ENCODE measurements at places on chromosomes 12 and 14.

DNA sequence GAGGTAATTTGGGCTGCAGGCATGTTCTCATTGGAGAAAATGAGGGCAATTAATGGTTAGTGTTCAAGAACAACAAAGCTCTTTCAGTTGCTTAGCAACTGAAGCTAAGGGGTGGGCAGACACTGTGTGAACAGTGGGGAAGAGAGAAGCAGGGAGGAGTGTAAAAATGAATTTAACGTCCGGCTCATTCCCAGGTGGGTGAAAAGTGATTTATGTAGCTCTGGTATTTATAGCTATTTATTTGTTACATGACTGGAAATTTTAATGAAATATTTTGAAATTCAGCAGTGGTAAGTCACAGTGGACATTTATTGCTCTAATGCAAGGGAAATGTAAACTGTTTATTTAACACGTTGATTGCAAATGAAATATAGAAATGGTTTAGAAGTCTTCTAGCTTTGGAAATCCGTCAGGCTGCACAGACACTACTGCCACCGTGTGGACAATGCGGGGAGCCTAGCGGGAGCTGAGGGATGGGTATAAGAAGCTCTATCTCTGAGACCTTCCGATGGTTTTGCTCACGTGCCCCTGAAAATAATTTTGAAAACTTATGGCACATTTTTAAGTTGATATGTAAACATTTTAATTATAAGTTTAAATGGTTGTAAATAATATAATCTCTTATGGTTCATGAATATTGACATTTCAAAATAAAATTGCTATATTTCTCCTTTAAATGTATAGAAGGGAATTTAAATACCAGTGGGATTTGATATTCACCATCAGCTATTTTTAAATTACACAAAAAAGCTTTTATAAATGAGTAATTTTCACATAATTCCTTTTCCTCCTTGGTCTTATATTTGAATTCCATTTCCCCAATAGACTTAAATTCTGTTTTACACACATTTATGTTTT lies 54.4 kb downstream of the E2F7 start:
- DNase-seq, result peak; percentile 85

GRCh38 chr14:102584871-102585869 lies 7.3 kb upstream of the RCOR1 start:
- peak; percentile 86 for DNase-seq

DNA sequence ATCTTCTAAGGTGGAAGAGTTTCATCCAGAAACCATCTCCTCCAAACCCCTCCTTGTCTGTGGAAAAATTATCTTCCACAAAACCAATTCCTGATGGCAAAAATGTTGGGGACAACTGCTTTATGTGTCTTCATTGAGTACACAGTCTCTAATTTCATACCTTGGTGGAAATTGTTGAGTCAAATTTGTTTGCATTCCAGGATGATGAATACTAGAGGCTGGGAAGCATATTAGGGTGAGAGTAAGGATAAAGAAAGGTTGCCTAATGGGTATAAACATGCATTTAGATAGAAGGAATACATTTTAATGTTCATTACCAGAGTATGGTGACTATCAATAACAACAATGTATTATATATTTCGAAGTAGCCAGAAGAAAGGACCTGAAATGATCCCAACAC lies 98.2 kb downstream of the C12orf42 start:
- DNase-seq, result no peak

- DNase-seq, result peak; percentile 88
These were observed 918 bp downstream of the LIN7A start for GRCh38 chr12:80936642-80937390.

DNA sequence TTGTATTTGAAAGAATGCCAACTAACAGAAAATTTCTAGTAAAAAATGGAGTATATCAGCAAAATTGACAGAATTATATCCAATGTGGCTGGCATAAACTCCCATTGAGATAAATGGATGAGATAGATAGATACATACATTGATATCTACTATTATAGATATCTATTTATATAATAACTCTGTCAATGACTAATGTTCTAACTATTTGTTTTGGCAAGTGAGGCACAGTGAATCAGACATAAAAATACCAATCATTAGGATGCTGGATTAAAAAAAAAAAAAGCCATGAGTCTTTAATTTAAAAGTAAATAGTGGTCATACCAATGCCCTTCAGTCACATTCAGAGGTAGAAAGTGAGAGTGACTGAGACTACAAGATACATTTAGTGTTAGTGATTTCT lies 33.7 kb upstream of the GLIPR1 start:
- DNase-seq, result no peak

- no peak for DNase-seq
These were observed 8.4 kb upstream of the EP400 start for GRCh38 chr12:131941116-131941986.

GRCh38 chr14:60647081-60647836 lies 2.0 kb downstream of the SIX1 start:
- DNase-seq, result peak; percentile 66

GRCh38 chr12:70982286-70982685 lies 61.7 kb upstream of the PTPRR start:
- no peak for DNase-seq

GRCh38 chr12:131383741-131384543 lies 326.9 kb upstream of the SFSWAP start:
- DNase-seq, result no peak

GRCh38 chr12:45863332-45863731 lies 127.0 kb downstream of the SCAF11 start:
- no peak for DNase-seq

DNA sequence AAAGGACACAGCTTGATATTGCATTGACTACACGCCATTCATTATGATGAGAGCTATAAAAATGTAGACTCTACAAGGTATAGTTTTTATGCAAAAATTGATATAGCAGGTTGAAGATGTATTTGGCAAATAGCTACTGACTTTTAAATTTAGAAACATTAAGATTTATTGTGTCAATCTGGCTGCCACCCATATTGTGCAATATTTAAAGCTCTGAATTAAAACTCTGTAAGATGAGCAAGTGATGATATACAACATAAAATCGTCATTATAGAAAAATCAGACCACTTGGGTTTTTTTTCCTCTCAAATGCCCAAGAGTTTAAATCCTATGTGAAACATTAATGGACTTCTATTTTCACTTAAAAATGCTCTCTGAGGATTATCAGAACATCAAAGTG lies 36.8 kb upstream of the E2F7 start:
- no peak for DNase-seq

- DNase-seq, result no peak
These were observed 1.2 kb downstream of the ANKRD9 start for GRCh38 chr14:102508410-102508773.

DNA sequence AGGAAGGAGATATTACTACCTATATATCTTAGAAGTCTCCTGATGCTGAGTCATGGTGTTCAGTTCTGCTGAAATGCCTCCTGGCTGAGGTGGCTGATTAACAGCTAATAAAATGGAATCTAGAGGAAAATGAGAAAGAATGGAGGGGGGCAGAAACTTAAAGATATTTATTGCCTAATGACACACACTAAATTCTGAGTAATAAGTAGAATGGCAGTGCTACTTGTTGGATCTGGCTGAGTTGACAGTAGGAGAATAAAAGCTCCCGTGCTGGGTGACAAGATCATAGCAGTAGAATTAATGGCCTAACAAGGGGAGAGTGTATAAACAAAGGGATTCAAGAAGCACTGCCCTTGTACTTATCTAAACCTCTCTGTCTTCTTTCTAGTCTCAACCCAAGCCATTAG lies 137.5 kb downstream of the CNTN1 start:
- no peak for DNase-seq

GRCh38 chr14:100893760-100894159 lies 9.8 kb downstream of the RTL1 start:
- DNase-seq, result no peak

DNA sequence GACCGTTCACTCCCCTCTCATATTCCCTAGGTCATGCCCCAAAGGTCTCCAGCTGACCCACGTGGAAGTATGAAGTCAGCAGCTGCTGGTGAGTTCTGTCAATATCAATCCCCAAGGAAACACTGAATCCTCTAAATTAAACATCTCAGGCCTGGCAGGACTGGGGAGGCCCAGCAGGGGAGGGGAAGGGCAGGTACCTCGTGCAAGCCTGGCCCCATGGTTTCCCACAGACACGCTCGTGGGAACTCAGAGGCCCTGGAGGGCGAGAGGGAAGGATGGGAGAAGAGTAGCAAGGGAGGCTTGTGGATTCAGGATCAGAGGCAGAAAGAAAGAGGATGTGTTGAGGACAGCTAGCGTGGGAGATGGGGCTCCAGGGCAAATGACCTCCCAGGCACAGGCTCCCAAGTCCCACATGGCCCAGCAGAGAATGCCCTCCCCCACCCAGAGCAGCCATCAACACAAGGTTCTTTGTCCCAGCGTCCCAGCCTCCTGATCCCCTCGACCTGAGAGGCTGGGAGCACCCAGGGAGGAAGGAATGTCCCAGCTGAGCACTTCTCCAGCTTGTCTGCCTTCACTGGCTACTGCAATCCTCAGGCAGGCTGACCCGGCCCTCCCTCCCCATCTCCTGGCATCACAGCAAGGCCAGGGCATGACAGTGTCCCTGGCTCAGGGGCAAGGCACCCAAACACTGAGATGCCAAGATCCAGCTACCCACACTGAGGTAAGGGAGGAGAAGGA lies 20.1 kb upstream of the RPLP0 start:
- no peak for DNase-seq

DNA sequence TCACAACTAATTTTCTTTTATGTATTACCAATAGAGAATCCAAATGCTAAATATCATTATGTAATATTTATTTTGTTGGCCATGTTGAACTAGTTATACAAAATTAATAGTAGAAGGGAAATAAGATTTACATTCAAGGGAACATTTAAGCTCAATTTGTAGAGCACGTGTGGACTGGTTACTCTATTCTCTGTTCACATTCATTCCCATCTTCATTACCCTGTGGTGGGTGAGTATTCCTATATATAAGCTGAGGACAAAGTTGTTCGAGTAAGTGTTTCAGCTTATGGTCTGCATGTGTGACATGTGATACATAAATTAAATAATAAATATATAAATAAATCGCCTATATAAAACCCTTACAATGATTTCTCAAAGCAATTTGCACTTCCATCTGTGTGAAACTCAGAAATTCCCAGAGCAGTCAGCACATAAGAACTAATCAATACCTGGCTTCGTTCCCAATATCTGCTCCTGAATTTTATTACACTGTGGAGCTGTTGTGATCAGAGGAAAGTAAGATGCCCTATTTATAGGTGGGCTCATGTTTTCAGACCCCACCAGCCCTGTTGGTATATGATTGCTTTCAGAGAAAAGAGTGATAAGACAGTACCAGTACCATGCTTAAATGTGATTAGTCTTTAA lies 308.2 kb upstream of the DCN start:
- DNase-seq, result no peak

- DNase-seq, result no peak
These were observed 198.4 kb downstream of the NELL2 start for GRCh38 chr12:44677724-44678123.

GRCh38 chr12:116726694-116727093 lies 11.2 kb downstream of the SPRING1 start:
- no peak for DNase-seq

- no peak for DNase-seq
These were observed 25.0 kb downstream of the HECTD4 start for GRCh38 chr12:112357214-112357613.

DNA sequence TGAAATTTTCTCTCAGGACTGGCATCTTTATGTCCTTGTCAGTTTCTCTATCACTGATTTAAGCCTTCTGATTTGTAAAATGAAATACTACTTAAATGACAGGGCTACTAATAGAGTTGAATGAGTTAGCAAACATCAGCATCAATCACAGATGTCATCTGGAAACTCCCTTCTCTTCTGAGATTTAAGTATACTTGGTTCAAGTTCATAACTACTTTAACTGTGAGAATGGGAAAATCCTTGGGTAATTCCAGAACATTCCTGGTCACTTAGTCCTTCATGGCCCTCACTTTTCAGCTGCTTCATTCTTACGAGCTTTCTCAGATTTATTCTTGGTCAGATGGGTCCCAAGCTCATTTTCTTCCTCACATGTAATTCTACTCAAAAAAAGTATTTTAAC lies 1655.3 kb upstream of the FLRT2 start:
- DNase-seq, result no peak

DNA sequence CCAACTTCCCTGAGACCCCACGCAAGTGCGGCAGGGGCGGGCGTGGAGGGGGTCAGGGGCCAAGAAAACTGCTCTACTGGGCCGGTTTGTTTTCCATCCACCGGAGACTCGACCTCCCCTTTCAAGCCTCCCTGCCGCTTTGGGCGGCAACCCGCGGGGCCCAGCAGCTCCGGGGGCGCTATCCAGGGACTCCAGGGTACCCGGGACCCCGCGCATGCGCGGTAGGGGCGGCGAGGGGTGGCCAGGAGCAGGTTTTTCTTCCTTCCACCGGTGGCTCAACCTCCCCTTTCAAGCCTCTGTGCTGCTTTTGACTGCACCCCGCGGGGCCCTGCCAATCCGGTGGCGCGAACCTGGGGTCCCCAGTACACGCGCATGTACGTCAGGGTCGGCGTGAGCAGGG lies 323.5 kb downstream of the ALG10 start:
- no peak for DNase-seq

DNA sequence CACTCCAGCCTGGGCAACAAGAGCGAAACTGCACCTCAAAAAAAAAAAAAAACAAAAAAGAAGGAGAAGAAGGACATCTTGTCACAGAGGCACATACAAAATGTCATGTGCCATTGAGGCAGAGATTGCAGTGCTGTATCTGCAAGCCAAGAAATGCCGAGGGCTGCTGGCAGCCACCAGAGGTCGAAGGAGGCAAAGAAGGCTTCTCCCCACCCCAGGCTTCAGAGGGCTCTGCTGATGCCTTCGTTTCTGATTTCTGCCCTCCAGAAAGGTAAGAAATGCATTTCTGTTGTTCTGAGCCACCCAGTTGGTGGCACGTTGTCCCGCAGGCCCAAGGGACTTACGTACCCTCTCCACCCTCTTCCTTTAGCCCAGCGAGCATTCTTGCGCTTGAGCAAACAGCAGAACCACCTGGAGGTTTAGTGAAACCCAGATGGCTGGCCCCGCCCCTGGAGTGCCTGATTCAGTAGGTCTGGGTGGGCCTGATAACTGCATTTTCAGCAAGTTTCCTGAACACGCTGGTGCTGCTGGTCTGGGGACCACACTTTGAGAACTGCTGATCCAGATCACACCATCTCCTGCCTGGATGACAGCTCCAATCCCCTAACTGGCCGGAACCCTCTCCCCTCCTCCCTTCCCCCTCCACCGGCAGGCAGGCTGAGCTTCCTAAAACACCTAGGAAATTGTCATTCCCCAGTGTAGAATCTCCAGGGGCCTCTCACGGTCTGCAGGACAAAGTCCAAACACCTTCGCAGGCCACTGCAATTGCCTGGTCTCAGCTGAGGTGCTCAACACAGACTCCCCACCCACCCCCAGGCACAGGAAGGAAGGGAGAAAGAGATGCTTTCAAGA lies 21.1 kb upstream of the SCARB1 start:
- DNase-seq, result no peak

- no peak for DNase-seq
These were observed 94.2 kb downstream of the BORCS5 start for GRCh38 chr12:12451098-12451497.

DNA sequence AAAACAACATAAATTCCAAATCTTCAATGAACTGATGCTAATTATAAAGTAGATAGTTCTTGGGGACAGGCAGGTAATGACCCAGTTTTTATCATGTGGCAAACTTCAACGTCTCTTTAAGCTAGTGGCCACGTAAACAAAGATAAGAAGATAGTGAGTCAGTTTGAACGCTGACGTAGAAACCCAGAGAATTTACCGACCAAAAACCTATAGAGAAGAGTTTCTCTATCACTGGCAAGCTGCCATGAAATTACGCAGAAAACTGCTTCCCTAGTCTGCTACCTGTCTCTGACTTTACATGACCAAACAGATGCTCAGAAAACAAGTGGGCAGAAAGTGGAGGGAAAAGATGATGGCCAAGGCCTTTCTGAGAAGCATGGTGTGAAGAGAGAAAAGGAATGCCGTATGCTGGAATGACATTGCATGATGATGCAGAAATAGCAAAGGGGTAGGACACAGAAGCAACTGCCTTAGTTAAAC lies 136.3 kb downstream of the ITPR2 start:
- no peak for DNase-seq

All from ecto neural progenitor cell (in vitro differentiated cells).